ENCODE measurements at places on chromosomes 12 and 14.
A peak's percentile ranks its signal among the peaks of the same experiment; 100 is the strongest.

DNA sequence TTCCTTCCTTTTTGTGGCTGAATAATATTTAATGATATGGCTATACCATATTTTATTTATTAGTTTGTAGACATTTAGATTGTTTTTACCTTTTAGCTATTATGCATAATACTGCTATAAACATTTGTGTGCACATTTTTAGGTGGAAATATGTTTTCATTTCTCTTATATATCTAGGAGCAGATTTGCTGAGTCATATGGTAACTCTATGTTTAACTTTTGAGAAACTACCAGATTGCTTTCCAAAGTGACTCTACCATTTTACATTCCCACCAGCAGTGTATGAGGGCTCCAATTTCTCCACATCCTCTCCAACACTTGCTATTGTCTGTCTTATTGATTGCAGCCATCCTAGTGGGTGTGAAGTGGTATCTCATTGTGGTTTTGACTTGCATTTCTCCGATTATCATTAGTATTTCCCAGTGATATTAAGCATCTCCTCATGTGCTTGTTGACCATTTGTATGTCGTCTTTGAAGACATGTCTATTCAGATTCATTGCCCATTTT, 160.2 kb downstream of the KICS2 start:
- DNase-seq: no peak

DNA sequence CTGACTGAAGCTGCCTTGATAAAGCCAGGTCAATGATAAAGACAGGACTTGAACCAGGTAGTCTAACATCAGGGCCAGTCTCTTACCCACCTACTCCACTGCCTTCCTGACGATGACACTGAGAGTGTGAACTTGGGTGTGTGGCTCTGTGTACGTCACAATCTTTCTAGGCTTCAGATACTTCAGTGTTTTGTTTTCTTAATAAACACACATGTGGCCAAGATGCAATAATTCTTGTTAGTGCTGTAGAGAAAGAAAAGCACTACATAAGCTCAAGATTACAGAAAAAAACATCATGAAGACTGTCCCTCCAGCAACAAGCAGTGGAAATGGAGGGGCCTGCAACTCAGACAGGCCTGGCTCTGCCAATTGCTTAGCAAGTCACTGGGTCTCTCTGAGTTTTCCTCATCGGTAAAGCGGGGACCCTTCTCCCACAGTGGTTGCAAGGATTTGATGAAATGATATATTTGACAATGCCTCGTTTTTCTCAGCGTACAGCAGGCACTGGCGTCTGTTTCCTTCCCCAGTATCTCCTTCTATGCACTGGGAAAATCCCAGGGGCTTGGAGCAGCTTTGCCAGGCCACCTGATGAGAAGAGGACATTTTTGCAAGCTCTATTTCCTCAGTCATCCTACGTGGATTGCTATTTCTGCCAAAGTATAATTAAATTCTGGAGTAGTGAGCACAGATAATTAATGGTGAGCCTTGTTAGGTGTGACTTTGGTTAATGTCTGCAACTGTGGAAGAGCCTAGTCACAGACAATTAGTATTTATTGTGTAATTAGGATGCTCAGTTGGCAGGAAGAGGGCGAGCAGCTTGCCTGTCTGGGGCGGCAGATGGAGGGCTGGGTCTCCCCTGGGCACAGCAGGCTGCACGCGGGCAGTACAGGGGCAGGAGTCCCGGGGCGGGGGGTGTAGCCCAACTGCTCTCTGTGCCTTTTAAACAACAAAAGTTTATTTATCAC, 55.8 kb upstream of the CHGA start:
- DNase-seq: no peak

DNA sequence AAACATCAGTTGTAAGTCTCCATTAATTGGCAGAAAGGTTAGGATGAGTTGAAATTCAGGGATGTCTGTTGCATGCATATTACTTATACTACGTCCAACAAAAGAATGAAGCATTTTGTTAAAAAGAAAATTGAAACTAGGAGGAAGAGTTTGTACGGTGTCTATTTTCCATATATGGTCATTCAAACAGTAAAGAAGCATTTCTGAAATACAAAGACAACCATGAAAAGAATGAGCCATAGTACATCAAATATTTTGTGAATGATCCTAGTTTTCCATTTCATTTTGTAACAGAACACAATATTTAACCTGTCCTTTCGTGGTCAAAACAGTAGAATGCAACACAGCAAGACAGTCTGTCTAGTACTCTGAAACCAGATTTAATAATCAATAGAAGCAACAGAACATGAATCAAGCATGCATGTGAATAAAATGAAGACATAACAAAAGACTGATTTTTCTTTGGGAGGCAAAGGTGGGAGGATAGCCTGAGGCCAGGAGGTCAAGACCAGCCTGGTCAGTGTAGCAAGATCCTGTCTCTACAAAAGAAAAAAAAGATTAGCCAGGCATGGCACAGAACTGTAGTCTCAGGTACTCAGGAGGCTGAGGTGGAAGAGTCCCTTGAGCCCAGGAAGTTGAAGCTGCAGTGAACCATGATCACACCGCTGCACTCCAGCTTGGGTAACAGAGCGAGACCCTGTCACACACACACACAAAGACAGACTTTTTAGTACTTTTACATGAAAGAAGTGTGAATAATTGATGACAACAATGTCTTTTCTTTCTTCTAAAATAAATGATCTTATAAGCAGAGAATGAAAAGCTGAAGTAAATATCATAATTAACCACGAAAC, 156.0 kb downstream of the LRIG3 start:
- DNase-seq: no peak

GRCh38 chr12:6923003-6923732, 4.6 kb upstream of the ATN1 start:
- no peak for DNase-seq

DNA sequence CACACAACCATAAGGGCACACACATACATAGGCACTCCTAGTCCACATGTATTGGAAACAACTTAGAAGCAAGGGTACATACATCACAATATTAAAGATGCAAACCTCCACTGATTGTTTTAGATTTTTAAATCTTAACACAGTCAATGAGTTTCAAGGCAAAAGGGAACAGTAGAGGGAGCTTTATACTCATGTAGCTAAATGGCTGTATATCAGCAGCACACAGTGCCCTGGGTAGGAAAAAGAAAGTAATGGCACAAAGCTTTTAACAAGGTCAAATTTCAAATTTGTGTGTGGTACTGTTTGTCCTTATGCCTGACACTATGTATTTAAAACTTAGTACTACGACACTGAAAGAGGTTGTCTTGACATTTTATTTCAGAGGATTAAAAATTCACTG, 262.0 kb downstream of the MED13L start:
- no peak for DNase-seq

DNA sequence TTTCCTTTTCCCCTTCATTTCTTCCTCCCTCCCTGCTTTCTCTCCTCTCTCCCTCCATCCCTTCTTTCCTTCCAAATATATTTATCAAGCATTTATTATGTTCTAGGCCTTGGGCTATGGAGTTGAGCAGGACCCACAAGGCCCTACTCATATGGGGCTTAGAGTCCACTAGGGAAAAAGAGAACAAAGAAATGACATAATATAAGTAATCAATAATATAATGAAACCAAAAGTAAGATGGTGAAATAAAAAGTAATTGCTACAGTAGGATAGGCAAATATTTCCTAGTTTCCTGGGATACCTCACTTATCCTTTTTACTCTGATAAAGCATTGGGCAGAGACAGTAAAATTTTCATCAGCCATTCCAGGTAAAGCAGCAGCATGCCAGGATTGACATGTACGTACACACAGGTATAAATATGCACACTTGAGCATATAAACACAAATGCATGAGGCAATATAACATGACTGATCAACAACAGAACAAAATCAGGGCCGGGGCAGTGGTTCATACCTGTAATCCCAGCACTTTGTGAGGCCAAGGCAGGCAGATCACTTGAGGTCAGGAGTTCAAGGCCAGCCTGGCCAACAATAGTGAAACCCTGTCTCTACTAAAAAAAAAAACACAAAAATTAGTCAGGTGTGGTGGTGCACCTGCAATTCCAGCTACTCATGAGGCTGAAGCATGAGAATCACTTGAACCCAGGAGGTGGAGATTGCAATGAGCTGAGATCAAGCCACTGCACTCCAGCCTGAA, 35.5 kb upstream of the CSRP2 start:
- DNase-seq: no peak

DNA sequence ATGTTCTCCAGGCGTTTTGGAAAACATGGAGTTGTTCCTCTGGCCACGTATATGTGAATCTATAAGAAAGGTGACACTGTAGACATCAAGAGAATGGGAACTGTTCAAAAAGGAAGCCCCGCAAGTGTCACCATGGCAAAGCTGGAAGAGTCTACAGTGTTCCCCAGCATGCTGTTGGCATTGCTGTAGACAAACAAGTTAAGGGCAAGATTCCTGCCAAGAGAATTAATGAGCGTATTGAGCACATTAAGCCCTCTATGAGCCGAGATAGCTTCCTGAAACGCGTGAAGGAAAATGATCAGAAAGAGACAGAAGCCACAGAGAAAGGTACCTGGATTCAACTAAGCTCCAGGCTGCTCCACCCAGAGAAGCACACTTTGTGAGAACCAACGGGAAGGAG, 92.5 kb upstream of the EIF5 start:
- DNase-seq: no peak

DNA sequence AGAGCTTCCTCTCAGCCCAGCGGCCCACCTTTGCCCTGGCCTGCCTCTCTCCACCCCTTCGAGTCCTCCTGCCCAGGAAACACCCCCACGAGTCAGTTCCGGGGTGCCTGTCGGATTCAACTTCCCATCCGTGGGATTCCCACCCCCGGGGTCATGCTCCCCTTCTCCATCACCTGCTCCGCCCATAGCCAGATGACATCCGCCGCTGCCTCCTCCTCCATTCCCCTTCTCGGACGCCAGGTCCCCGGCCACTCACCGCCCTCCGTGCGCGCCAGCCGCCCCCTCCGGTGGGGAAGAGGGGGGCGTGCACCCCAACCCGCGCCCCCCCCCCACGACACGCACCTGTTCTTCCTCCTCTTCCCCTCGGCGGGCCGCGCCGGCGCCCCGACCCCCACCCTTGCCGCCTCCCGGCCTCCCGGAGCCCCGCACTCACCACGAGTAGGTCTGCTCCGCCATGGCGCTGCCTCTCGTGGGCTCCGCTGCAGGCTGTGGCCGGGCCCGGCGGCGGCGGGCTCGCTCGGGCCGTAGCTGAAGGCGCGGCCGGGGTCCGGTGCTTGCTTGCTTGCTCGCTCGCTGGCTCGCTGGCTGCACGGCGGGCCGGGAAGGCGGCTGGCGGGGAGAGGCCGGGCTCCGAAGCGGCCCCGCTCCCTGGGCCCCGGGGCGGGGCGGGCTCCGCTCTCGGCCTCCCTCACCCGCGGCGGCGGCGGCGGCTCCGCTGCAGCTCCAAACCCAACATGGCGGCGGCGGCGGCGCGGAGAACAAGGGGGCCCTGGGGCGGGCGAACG, 554 bp downstream of the SPPL3 start:
- DNase-seq: peak; percentile 79

GRCh38 chr12:71671816-71672215, 7.7 kb downstream of the THAP2 start:
- DNase-seq: no peak

- DNase-seq: no peak
Measured at GRCh38 chr12:26077915-26078702, 46.7 kb downstream of the BHLHE41 start.

- no peak for DNase-seq
Measured at GRCh38 chr12:120417917-120418580, 19.9 kb upstream of the COX6A1 start.

DNA sequence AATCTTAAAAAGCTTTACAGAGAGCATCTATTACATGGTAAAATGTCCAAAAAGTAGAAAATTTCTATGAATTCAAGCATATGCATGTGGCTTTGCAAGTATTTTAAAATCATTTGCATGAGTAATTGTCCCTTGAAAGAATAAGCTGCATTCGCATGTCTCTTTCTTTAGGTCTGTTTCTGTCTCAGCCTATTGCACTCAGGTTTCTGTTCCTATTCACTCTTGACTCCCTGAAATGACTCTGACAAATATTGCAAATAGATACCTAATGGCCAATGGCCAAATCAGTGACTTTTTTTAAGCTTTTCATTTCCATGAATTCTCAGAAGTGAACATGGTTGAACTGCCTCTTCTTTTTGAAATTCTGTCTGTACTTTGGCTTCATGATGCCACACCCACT, 6.4 kb upstream of the TTC8 start:
- no peak for DNase-seq

DNA sequence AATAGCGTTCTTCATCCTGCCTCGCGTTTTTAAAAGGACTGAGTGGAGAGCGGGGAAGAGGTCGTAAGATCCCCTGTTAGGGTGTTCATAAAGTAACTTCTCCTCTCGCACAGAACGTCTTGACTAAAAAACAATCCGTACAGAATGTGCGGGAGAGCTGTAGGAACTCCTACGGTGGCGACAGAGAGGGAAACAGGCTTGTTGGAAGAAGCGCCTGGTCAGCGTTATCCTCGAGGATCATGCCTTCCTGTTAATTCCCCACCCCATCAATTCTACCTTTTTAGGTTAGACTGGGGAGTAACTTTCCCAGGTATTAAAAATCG, 399 bp upstream of the WASHC4 start:
- no peak for DNase-seq

DNA sequence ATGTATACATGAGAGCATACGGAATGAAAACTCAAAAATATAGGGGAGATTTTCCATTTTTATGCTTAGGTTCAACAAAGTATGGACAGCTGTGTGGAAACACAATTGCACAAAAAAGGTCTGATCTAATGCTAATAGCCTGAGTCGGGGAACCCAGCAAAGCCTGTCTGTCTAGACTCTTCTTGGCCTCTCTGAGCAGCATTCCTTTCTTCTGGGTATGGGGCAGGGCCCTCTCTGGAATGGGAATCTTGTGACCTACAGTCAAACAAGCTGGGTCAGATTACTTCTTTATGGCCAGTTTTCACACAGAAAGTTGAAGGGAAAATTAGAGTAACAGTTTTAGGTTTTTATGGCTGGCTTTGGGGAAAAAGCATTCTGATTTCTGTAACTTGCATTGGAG, 534.0 kb upstream of the LMO3 start:
- DNase-seq: no peak

DNA sequence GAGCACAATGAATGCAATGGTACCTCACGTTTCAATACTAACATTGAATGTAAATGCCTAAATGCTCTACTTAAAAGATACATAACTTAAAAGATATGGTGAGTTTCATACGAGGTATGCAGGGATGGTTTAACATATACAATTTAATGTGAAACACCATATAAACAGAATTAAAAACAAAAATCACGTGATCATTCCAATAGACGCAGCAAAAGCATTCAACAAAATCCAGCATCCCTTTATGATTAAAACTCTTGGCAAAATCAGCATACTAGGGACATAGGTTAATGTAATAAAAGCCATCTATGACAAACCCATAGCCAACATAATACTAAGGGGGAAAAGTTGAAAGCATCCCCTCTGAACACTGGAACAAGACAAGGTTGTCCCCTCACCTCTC, 845.7 kb downstream of the SLC16A7 start:
- no peak for DNase-seq

DNA sequence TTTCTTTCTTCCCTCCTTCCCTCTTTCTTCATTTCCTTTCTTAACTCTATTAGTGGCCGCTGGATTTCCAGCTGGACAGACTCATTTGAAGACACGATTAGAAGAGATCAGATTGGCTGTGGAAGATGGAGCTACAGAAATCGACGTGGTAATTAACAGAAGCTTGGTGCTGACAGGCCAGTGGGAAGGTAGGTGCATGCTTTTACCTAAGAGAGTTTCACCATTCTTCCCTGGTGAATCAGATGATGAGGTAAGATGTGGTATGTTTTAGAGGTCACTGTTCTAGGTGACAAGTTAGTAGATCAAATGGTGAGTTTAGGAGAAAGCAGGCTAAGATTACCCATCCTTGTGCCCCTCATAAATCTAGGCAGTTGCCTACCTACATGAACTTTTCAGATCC, 51.6 kb downstream of the DERA start:
- DNase-seq: no peak

GRCh38 chr12:75784591-75784990, 247.0 kb downstream of the PHLDA1 start:
- DNase-seq: no peak

Measured in activated CD4-positive, alpha-beta T cell treated with anti-CD3 and anti-CD28 coated beads, Interleukin-2, amount 50 U/mL, for 48 hours (primary cell).